ENCODE measurements at places on chromosomes 5 and 9. TPM values are rescaled to one million over a fixed set of nuclear protein-coding genes. Genes with fewer than 3 reads are reported as not detected.
A peak's percentile ranks its signal among the peaks of the same experiment; 100 is the strongest.

DNA sequence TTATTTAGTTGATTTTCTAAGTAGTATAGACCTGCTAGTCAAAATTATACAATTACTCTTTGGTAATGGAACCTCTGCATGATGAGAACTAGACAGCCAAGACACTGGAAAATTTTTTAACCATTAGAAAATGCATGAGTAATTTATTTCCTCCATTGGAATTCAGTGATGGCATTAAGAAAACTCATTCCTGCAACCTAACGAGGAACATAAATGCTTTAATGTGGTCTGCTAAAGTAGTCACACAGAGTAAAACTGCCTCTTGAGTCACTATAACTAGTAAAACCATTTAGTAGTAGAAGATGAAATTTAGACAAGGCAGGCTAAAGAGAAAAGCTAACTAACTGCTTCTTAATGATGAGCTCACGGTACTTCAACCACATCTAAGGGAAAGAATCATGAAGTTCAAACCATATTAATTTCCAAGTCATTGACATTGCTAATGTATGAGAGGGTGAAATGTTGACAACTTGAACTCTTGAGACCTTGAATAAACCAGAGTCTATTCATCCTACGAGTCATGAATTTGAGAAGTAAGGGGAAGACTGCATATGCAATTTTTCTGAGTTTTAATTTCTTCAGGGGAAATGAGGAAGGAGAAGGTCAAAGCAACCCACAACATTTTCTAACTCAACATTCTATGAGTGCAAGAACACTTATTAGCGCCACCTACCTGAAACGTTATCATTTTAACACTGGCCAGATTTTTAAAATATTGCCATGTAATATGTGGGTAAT, 74.4 kb downstream of the GLIS3 start:
- peak; percentile 42 for DNase-seq

FGFR4 gene
- polyA plus RNA-seq = 0.62 TPM

GRCh38 chr5:155786108-155786507, 540.9 kb upstream of the SGCD start:
- DNase-seq = no peak

TAS2R1 gene
- not detected for polyA plus RNA-seq

DNA sequence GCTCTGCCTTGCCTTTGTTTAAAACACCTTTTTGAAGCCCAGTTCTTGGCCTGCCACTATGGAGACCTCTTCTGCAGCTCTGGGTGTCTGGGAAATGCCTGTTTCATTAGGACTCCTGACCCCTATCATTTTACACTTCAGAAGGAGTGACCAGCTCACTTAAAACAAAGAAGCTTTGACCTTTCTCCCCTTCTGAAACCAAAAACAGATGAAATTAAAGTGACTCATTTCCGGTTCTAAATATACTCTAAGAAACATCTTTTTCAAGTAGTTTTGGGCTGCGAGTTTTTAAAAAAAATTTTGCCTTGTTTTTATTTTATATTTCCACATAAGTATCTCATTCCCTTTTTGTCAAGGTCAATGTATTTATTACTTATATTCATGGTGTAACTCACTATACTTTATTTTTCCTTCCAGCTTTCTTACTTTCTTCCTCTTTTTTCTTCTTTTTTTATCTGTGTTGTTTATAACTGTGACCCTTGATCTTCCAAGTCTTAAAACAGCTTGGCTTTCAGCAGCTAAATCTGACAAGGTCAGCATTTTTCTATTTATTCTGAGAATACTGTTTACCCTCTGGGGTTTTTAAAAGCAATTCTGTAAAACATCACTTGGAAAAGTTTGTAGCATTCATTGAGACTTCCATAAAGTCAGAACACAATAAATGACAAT, 672.9 kb downstream of the NR2F1-AS1 start:
- DNase-seq = no peak

DNA sequence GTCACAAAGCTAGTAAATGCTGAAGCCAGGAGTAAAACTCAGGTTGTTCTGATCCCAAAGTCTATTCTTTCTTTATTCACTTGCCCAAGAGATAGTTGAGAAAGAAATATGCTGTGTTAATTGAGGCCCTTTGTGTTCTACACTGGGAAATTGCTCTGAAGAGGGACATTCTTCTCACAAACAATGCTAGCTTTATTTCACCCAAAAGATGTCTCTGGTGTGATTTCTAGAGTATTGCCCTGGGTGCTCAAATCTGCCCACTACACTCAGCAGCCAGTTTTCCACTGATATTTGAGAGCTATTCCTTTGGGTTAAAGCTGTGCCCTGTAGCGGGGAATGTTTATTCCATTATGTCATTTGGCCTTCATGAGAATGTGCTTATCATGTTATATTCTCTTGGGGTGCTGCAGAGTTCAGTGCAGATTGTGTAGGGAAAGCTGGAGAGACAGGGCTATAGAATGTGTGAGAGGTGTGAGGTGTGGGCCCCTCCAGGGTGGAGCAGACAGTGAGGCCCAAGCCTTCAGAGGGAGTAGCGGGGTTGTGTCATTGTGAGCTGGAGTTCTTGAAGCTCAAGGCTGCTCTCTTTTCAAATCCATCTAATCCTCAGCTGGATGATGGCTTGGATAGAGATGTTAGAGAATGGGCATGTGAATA, 21.0 kb upstream of the C5orf63 start:
- DNase-seq = no peak

GRCh38 chr9:120265791-120266190, 314.2 kb downstream of the CDK5RAP2 start:
- DNase-seq = no peak

GRCh38 chr9:137031904-137032640, at the start of gene FUT7:
Gene FUT7 (minus strand): TSS chr9:137032088. CDS start chr9:137031991, 97 bp downstream.
- DNase-seq = no peak

- DNase-seq = no peak
These were observed 86.3 kb downstream of the STK10 start for GRCh38 chr5:172101547-172102217.

- DNase-seq = no peak
These were observed 244.5 kb upstream of the VLDLR start for GRCh38 chr9:2377117-2377516.

PCDHB9 gene
- polyA plus RNA-seq = 0.01 TPM

FAM114A2 gene
- 18.3 TPM for polyA plus RNA-seq

GRCh38 chr9:94566550-94566949, 11.7 kb downstream of the PCAT7 start:
- no peak for DNase-seq

DNA sequence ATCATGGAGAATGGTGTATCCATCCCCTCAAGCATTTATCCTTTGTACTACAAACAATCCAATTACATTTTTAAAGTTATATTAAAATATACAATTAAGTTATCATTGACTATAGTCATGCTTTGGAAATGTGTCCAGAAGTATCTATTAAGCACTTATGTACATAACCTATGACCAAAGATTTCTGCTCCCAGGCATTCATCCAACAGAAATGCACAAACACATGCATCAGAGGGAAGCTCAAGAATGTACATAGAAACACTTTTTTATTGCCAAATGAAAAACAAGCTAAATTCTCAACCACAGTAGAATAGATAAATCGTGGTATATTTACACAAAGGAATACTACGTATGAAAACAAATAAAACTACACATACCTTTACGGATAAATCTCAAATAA, 700.5 kb upstream of the ZNF608 start:
- DNase-seq = no peak

SPATA31C1 gene
- polyA plus RNA-seq = not detected

DNA sequence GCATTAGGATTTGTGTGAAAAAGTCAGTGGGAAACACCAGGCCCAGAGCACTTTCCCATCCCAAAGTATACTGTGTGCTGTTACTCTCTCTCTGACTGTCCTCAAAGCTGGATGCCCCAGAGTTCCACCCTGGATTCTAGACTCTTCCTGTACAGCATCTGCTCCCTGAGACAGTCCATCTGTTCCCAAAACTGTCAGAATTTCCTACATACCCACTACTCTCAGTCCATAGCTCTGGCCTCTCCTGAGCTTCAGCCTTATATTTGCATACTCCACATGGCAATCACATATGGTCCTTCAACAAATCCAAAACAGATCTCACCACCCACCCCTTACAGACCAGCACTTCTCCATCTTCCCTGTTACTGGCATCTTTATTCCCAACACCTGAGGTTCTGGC, 9.5 kb downstream of the ELP1 start:
- no peak for DNase-seq

NREP gene
- 12.3 TPM for polyA plus RNA-seq

- DNase-seq = no peak
These were observed 86.0 kb downstream of the ANKRD33B start for GRCh38 chr5:10649666-10650380.

- DNase-seq = no peak
These were observed 202.7 kb downstream of the RFK start for GRCh38 chr9:76191493-76191892.

DNA sequence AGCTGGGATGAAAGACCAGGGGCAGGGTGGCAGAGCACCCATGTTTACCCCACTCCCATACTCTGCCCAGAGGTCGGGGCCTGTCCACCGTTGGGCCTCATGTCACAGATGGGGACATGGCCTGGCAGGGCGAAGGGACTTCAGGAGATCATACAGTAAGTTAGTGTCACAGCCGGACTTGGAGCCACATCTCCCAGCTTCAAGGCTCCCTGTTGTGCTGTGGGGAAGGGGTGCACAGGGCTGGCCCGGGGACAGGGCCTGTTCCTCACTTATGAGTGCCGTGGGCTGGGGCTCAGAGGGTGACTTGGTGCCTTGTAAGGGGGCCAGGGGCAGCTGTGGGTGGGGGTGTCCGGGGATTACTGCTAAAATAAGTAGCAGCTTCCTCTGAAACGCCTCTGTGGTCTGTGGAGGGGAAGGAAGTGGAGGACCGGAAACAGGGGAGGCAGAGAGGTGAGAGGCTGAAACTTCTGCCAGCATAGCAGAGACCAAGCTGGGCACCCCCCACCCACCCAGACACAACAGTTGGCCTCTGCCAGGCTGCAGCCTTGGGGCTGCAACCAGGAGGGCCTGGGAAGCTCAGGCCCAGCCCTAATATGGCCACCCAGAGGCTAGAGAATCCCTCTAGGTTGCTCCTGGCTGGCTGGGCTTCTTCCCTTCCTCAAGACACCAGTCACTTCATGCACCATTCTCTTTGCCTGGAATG, 41.1 kb upstream of the NEK6 start:
- no peak for DNase-seq

DNA sequence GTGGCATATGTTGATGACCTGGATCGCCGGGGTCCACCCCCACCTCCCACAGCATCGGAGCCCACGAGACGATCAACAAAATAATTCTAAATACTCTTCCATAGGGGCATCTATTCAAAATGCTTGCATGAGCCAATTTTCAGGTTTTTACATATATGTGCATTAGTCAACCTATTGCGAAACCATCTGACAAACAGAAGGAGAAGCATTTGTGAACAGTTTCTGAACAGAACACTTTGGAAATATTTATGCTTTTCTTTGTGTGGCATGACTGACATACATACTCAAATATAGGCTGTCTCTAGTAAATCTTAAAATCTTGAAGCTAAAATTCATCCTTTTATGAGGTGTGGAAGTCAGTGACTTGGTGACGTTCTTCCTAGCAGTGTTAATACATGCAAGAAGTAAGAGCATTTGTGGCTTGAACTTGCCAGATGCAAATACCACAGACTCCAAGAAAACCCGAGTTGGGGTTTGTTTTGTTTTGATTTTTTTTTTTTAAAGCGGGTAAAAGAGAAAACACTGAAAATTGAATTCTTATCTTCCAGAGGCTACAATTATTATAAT, 5.3 kb downstream of the GPR151 start:
- DNase-seq = no peak

- DNase-seq = no peak
These were observed 211.6 kb downstream of the SLIT3 start for GRCh38 chr5:169089343-169089742.

DNA sequence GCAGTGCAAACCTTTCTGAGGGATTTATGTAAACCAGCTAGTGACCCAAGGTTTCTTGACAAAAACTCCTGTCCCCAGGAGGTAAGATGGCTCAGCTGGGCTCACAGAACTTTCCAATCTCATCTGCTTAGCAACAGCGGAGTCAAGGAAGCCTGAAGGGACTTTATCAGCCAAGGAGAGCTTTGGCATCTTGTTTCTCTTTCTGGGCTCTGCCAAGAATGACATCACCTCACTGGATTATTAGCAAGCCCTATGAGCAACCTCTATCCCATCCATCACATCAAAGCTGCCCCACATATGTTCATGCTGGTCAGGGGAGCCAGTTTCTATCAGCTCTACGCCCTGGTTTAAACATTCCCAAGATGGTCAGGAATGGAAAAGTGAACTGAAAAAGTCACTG, 461.3 kb downstream of the ENC1 start:
- DNase-seq = no peak

DNA sequence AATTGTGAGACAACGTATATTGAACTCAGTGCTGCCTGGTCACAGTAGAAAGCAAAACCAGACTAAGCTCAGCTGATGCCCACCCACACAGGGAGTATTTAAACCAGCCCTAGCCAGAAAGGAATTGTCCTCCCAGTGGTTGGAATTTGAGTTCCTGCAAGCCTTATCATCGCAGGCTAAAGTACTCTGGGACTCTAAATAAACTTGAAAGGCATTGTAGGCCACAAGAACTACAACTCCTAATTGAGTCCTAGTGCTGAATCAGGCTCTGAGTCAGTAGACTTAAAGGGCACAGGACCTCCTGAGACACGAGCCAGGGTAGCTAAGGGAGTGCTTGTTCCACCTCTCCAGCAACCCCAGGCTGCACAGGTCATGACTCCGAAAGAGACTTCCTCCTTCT, 171.4 kb downstream of the MCTP1 start:
- DNase-seq = no peak

DNA sequence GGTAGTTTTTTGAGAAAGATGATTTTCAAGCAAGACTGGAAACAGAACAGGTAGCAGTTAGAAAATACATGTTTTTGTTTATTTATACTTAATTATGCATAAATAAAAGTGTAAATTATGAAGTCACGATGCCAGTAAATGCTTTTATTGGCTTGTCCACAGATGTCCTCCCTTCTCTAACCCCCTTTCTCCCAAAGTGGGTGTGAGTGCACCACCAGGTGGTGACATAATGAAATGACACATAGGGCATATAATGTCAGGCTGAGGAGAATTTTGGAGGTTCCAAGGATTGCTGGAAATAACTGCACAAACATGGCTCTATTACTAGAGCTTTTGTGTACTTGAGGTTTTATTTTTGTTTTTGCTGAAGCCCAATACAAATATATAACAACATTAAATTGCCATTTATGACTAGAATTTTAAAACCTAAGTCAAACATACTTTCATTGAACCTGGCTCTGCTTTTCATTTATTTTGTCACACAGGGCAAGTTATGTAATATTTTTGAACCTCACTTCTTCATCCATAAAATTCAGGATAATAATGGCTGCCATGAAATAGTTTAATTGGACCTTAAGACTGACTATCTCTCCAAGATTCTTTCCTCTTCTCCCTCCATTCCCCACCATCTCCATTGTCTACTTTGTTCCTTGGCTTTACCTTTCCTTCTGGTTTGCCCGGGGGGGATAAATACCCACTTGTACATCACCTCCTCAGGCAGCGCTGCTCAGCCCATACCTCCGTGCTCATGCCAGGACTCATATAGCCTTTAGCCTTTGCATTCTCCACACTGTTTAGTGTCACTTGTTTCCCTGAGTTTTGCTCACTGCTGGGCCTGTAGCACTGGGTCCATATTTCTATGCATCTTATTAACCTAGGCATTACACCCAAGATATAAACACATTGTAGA, 168.8 kb downstream of the PDE4D start:
- no peak for DNase-seq
